Ecto neural progenitor cell (in vitro differentiated cells): ENCODE measurements at places on chromosomes 4 and X.
A peak's percentile ranks its signal among the peaks of the same experiment; 100 is the strongest.

GRCh38 chr4:77776182-77777134, 42.7 kb downstream of the CNOT6L start:
- no peak for DNase-seq

GRCh38 chrX:154398668-154399526, 720 bp downstream of the RPL10 start:
- DNase-seq, result peak; percentile 80

DNA sequence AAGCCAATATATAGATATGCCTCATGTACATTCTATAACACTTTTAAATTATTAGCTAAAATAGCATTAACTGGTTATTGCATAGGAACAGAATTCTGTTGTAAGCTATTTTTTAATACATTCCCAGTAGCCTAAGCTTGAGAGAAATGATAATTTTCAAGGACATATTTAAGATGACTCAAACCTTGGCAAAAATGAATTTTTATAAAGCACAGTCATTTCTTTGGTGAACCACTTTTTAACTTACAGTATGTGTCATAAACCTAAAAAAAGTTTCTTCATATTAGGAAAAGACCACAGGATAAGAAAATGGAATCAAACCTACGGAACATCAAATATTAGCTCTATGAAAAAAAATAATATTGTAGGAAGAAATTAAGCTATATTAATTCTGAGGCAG, 986.3 kb downstream of the STIM2 start:
- no peak for DNase-seq

- no peak for DNase-seq
Observed at GRCh38 chr4:168421671-168422070, 58.6 kb downstream of the DDX60L start.

GRCh38 chrX:55120761-55121358, 32.0 kb downstream of the PAGE2 start:
- DNase-seq, result no peak

- DNase-seq, result no peak
Observed at GRCh38 chrX:69121321-69122000, 43.8 kb downstream of the PJA1 start.

- DNase-seq, result no peak
Observed at GRCh38 chrX:111648802-111649201, 32.2 kb upstream of the ALG13 start.

GRCh38 chr4:78845472-78845871, 69.3 kb downstream of the BMP2K start:
- no peak for DNase-seq

GRCh38 chr4:25550376-25551030, 105.1 kb upstream of the SLC34A2 start:
- DNase-seq, result no peak

GRCh38 chr4:123345935-123346300, 50.7 kb upstream of the SPRY1 start:
- no peak for DNase-seq

DNA sequence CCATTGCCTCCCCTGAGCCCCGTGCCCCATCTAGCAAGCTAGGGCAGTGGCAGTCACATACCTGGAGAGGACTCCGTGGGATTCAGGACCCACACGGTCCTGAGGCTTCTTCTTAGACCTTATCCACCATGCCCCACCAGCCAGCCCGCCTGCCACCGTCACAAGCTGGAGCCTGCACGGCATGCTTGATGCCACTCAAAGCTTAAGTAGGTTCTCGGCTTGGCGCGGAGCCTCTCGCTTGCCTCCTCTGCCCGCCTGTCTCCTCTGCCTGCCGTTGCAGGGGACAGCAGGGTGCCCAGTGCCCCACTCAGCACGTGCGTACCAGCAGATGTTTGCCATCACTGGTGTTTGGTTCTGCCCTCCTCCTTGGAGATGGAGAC, 14.1 kb downstream of the PSAPL1 start:
- DNase-seq, result peak; percentile 32

- DNase-seq, result no peak
Observed at GRCh38 chr4:80138551-80139538, 58.5 kb upstream of the PRDM8 start.

GRCh38 chrX:53599781-53600396, 86.6 kb downstream of the HUWE1 start:
- no peak for DNase-seq

DNA sequence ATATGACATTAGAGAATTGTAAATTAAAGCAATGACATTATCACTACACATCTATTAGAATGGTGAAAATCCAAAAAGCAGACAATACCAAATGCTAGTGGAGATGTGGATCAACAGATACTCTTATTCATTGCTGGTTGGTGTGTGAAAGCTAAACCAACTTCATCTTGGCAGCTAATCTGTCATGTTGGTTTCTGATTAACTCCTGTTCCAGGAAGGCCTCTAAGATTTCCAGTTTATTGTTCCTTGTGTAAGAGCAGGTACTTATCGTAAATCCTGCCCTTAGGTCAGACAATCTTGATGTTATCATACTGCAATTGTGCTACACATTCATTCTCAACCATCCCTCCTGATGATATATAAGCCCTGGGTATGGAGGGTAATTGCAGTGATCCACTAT, 809.0 kb upstream of the DIAPH2 start:
- DNase-seq, result no peak

GRCh38 chr4:13007802-13008470, 476.2 kb downstream of the RAB28 start:
- DNase-seq, result no peak

DNA sequence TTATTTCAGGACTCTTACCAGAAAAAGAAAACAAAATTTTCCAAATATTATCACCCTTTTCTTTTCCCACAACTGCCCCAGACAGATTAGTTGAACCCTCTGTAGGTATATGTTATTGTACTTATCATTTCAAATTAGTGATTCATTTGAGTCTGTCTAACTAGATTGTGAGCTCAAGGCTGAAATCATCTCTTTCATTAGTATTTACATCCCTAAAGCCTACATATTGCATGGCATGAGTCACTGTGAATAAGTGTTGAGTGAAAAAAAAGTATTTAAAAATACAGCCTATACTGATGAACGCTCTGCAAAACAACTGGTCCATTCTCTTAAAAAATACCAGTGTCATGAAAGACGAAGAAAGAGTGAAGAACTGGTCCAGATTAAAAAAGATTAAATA, 3.9 kb downstream of the PAGE3 start:
- no peak for DNase-seq

GRCh38 chr4:148075438-148075837, 343.6 kb downstream of the ARHGAP10 start:
- DNase-seq, result no peak

DNA sequence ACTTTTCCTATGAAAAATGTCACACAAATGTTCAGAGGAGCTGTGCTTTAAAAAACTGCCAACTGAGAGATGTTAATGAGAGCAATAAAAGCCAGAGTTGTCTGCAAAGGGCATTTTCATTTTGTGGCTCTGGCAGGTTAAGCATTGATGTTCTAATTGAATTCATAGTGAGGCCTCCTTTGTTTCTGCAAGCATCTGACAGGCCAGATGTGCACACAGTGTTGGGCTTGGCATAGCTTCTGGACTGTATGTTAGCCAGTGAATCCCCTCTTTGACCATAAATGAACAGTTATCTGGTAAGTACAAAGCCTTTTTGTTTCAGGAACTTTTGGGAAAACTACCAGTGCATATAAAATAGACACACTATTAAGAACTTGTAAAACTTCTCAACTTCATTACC, 81.9 kb downstream of the JADE3 start:
- no peak for DNase-seq
